ENCODE measurements at places on chromosomes 1 and 21.

DNA sequence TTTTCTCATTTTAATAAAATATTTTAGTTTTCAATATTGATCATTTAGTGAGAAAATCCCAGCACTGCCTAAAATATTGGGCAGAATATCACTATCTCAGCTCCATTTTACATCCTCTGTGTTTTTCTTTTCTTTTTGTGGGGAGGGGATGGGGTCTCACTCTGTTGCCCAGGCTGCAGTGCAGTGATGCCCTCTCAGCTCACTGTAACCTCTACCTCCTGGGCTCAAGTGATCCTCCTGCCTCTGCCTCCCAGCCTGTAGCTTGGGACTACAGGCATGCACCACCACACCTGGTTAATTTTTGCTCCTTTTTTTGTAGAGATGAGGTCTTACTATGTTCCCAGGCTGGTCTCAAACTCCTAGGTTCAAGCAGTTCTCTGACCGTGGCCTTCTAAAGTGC is 76.1 kb downstream of the SLC25A24 start:
- DNase-seq = no peak

DNA sequence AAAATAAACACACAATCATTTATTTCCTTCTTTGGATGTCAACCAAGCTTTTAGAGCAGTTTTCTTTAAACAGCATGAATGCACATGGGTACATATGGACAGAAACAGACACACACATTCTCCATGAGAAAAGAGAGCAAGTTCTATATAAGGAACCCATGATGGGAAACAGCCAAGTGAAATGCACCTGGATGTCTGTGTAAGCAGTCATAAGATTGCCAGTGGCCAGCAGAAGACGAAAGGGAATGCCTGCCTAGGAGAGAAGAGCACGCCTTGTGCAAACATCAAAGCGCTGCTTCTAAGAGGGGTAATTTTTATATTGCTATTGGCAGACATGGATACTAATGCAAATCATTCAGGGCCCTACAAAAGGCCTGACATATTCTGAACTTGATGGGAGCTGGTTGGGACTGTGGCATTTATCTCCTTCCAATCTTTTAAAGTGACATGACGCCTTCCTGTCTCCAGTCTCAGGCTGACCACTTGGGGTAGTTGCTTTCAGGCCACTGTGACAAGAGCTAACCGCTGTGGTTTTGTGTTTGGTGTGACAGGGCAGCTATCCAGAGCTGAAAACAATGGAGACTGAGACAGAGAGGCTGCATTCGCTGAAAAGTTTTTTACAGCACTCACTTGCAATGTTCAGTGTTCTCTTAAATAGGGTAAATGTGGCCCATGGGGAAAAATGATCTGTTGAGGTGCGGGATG is 75.0 kb upstream of the DPT start:
- DNase-seq = no peak

- DNase-seq = no peak
These were observed 27.5 kb downstream of the PEX14 start for GRCh38 chr1:10502206-10502605.

DNA sequence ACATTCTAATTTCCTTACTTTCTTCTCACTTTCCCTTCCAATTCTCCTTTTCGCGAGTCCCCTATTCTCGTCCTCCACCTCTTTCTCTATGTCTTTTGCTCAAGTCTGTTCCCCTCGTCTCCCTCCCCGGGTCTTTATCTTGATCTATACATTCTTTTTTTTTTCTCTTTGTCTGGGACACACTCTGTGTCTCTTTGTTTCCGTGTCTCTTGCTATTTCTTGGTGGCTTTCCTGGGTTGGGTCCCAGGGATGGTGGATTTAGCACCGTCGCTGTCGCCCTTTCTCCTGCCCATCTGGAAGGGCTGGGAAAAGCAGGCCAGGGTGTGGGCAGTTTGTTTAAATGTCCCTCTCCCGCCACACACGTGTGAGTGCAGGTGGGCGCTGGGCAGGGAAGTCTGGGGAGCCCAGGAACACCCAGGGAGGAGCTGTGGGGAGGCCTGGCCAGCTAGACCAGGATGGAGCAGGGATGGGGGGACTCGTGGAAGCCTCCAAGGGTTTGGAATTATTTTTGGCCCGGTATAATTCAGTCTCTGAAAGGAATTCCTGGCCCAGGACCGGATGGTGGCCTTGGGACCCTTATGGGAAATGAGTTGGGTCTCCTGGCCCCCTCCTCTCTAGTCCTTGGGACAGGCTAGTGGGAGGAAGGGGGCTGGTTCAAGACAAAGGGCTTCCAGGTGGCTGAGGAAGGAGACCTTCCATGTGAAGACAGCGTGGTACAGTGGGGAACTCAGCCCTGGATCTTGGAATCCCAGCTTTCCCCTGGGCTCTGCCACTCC is 9.5 kb upstream of the ID3 start:
- no peak for DNase-seq

- DNase-seq = no peak
These were observed 104.5 kb upstream of the HNRNPU start for GRCh38 chr1:244968881-244969280.

- DNase-seq = no peak
These were observed 185.2 kb downstream of the C1orf94 start for GRCh38 chr1:34361781-34362357.

DNA sequence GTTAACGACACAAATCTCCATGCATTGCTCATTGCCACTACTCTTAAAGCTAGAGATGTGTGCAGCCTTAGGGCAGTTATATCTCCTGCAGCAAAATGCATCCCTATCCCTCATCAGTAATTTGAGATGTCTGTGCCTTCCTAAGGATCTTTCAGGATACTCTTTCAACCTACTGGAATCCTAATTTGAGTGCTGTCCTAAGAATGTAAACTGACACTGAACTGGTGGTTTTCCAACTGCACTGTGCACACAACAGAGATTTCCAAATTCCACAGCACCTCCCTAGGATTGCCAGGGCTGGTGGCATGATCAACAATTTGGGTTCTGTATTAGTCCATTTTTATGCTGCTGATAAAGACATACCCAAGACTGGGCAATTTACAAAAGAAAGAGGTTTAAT is 193.9 kb downstream of the LTN1 start:
- DNase-seq = no peak

DNA sequence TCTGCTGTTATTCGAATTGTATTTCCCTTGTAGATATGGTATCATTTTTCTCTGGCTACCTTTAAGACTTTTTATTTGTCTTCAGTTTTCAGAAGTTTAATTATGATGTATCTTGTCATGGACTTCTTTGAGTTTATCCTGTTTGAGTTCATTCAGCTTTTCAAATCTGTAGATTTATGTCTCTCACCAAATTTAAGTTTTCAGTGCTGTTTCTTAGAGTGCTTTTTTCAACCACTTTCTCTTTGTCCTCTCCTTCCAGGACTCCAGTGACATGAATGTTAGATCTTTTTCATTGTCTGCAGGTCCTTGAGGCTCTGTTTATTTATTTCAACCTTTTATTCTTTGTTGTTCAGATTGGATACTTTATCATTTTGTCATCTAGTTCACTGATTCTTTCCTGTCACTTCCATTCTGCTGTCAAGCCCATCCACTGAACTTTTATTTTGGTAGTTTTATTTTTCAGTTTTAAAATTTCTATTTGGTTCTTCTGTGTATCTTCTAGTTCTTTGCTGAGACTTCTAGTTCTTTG is 11.4 kb downstream of the RAB4A start:
- no peak for DNase-seq

- no peak for DNase-seq
These were observed 423.9 kb downstream of the PTBP2 start for GRCh38 chr1:97145321-97145956.

DNA sequence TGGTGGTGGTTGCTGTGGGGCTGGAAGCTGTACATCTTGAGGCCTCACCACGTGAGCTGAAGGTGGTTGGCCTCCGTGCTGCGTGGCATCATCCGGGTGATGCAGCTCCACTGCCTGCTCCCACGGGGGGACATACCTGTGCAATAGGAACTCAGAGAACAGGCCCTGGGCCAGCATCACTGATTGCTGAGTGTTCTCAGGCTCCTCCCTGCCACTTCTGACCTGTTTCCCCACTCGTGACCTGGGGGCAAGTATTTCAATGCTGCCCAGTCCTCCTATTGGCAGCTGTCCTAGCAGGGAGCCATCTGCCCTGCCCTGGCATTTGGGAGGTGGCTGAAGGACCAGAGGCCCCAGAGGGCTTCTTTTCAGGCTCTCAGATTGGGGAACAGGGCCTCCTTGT is 26.1 kb downstream of the PTPRF start:
- DNase-seq = no peak

GRCh38 chr1:238419209-238419608 is 528.5 kb upstream of the ZP4 start:
- DNase-seq = no peak

GRCh38 chr1:64030411-64030810 is 173.0 kb upstream of the UBE2U start:
- no peak for DNase-seq

DNA sequence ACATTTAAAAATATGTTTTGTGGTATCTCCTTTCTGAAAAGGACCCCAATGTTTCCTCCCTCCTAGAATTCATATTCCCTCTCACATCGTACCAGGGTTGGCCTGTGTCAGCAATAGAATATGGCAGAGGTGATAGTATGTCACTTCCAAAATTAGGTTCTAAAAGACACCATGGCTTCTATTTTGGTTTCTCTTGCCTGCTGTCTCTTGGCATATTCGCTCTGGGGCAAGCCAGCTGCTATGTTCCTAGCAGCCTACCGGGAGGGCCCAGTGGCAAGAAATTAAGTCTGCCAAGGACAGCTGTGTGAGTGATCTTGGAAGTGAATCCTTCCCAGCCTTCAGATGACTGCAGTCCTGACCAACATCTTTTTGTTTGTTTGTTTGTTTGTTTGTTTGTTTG is 92.9 kb upstream of the PPM1J start:
- no peak for DNase-seq

GRCh38 chr1:99004254-99004860 is 304 bp downstream of the PLPPR5 start:
- no peak for DNase-seq

GRCh38 chr1:18440385-18441226 is 40.1 kb upstream of the KLHDC7A start:
- DNase-seq = no peak

DNA sequence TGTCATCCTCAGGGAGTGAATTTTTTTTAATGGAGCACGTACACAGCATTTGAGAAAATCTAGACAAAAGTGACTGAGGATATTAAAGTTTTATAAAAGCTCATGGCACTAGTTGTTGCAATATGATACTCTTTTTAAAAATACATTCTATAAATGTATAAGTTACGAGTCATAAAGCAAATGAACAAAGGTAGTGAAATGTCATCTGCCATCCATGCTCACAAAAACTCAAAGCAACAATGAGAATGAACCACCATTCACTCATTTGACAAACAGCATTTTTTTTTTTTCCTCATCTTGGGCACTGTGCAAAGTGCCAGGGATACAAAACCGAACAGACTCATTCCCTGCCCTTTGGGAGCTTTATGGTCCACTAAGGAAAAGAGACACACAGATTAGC is 38.7 kb downstream of the GPR137B start:
- no peak for DNase-seq

GRCh38 chr1:215888159-215888558 is 321.1 kb downstream of the KCTD3 start:
- no peak for DNase-seq

DNA sequence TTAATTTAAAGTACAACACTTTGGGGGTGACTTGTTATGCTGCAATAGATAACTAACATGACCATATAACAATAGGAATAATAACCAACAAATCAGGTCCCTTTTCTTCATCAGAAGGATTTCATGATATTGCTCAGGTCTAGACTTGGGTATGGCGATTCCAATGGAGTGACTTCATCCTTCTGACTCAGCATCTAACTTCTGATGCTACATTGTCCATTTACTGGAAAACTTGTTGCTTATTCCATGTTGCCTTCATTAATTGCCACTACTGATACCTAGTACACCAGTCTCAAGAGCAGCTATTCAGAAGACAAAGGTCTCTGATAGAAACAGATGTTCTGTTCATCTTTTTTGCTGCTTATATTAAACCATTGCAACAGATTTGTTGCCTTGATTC is 324.3 kb downstream of the TGFB2 start:
- DNase-seq = no peak

DNA sequence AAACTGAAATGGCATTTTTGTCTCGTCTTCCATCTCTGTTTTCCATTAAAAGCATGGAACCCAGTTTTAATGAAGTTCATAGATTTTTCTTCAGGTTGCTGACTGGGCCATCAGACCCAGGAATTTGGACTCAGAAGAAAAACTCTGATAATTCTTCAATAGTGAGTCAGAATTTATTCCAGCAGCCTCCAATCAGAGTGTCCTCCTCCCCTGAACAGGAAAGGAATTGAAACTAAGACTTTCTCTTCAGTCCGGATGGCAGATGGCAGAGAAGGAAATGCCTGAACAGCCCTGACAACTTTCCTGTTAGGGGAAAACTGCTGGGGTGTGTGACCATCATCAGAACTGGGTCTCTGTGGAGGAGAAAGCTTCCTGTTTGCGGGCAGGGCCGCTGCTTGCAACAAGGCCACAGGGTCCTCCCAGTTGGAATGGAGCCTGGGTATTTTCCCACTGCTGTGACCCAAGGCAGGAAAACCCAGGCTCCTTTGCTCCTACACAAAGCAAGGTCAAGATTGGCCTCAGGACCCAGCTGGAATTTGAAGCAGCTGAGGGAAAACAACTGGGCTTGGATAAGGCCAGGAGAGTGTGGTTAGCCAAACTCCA is 20.7 kb downstream of the CD34 start:
- no peak for DNase-seq

- DNase-seq = no peak
These were observed 47.5 kb upstream of the LPAR3 start for GRCh38 chr1:84940481-84940880.

DNA sequence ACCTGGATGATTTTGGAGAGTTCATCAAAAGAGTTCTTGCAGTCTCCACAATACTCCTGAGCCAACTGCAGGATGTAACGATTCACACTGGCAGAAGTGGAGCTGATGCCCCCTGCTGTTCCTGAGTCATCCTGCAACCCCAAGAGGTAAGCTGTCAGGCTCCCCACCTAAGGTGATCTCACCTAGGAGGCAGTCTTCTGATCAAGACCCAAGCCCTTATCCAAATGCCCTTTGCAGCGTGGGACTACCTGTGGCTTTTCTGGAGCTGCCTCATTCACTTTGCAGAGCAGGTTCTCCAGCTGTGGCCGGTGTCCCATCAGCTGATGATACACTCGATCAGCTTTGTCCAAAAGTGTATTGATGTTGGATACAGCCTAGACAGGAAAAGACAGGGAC is 96.4 kb downstream of the UBR4 start:
- no peak for DNase-seq

- DNase-seq = no peak
These were observed 156.9 kb downstream of the PPP1R12B start for GRCh38 chr1:202505356-202505755.

- no peak for DNase-seq
These were observed 30.4 kb upstream of the KANK4 start for GRCh38 chr1:62349470-62350233.

DNA sequence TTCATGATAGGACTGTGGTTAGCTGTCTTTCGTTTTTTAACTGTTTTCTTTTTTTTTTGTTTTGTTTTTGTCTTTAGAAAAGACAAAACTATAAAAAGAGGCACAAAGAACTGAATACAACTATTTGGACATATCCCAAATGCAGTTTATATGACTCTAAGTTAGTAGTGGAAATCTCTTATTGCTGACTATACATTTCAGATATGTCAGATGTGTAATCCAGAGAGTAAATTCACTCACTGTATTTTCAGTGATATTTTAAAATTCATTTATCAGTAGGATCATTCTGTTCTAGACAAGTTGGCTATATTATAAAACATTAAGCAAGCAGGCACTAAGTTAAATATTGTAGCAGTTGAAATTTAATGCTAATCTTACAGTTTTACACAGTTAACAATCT is 5.7 kb downstream of the RAP1A start:
- DNase-seq = no peak

GRCh38 chr1:6360117-6360496 is 33.5 kb downstream of the ACOT7 start:
- DNase-seq = no peak

GRCh38 chr1:7642781-7643529 is 128.1 kb upstream of the VAMP3 start:
- DNase-seq = no peak
